Activated CD4-positive, alpha-beta T cell treated with anti-CD3 and anti-CD28 coated beads, Interleukin-2, amount 50 U/mL, for 16 hours (primary cell): ENCODE measurements at places on chromosomes 4 and X.

DNA sequence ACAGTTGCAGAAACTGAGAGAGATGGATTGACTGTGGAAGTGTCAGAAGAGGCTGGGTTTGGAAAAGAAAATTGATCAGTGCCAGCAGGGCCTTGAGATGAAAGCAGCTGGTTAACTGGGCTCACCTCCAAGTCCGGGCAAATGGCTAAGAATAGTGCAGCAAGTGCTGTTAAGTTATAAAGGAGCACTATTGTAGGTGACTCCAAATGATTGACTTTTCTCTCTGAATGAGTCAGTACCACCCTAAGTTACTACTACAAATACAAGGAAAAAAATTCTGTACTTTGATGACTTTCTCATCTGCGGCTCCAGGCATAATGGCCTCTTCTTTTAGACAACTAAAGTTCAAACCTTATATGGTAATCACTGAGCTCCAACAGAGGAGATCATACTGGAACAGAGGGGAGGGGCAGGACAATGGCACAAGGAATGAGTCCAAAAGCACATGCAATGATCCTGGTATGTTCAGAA is 733.4 kb upstream of the INTU start:
- DNase-seq, result no peak

- DNase-seq, result no peak
Observed at GRCh38 chr4:186700746-186701145, 22.9 kb downstream of the FAT1 start.

GRCh38 chr4:186104114-186104889 is at the start of gene FAM149A:
TSS of gene FAM149A (plus strand) at chr4:186104704.
- peak; percentile 10 for DNase-seq

- DNase-seq, result peak; percentile 20
Observed at GRCh38 chr4:109562457-109563239, 2.6 kb downstream of the MCUB start.

DNA sequence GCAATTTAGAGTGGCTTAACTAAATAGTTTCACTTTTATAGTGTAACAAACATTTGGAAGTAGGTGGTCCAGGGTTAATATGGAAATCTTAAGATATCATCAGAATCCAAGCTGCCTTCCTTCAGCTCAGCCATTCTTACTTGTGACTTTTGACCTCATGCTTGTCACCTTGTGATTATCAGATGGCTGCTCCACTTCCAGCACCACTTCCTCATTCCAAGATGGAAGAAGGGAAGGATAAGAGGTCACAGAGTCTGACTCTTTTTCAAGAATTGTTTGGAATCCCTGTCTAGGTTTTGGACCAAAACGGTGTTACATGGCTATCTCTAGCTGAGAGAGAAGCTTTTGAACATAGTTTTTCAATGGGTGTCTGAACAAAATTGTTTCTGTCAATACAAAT is 39.9 kb downstream of the MTTP start:
- no peak for DNase-seq

DNA sequence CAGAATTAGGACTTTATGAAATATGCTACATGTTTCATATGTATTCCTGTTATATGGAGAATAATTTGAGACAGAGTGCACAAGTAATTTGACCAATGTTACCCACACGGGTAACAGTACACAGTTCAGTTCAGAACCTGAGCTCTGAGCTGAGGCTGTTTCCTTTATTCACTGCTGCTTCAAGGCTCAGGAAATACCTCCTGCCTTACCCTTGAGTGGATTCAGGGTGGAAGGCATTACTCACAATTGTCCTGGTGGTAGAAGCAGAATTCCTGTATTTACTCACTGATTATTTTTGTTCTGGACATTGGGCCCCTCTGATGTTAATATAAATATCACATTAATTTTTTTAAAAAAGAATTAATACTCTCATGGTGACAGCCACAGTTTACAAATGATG is 73.5 kb upstream of the CAMK2D start:
- DNase-seq, result no peak

DNA sequence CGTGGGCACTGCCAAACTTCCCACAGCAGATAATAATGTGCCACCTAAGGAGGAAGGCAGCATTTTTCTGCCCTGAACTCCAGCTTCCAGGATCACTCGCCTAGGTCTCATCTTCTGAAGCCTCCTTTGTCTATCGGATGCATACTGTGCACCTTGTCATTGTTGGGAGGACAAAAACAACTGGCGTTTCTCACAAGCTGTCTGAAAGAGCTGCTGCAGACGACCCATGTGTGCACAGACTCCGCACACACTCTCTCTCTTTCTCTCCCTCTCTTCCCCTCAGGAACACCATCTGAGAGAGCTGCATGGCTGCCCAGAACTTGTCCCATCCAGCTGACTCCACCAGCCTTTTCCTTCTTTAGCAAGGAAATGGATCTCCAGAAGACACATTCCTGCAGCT is 83.0 kb downstream of the MAML3 start:
- no peak for DNase-seq

- DNase-seq, result no peak
Observed at GRCh38 chr4:76747563-76747962, 150.4 kb downstream of the SOWAHB start.

GRCh38 chr4:70714079-70714887 is 7.5 kb upstream of the RUFY3 start:
- no peak for DNase-seq

- DNase-seq, result no peak
Observed at GRCh38 chrX:121114691-121115090, 67.3 kb downstream of the GLUD2 start.

GRCh38 chr4:3310301-3311094 is 17.7 kb downstream of the RGS12 start:
- no peak for DNase-seq

- no peak for DNase-seq
Observed at GRCh38 chrX:151081016-151081415, 95.4 kb upstream of the GPR50 start.

GRCh38 chr4:35080799-35081198 is 1163.5 kb downstream of the ARAP2 start:
- DNase-seq, result no peak

GRCh38 chr4:38164346-38164745 is 204.1 kb downstream of the PTTG2 start:
- DNase-seq, result no peak

DNA sequence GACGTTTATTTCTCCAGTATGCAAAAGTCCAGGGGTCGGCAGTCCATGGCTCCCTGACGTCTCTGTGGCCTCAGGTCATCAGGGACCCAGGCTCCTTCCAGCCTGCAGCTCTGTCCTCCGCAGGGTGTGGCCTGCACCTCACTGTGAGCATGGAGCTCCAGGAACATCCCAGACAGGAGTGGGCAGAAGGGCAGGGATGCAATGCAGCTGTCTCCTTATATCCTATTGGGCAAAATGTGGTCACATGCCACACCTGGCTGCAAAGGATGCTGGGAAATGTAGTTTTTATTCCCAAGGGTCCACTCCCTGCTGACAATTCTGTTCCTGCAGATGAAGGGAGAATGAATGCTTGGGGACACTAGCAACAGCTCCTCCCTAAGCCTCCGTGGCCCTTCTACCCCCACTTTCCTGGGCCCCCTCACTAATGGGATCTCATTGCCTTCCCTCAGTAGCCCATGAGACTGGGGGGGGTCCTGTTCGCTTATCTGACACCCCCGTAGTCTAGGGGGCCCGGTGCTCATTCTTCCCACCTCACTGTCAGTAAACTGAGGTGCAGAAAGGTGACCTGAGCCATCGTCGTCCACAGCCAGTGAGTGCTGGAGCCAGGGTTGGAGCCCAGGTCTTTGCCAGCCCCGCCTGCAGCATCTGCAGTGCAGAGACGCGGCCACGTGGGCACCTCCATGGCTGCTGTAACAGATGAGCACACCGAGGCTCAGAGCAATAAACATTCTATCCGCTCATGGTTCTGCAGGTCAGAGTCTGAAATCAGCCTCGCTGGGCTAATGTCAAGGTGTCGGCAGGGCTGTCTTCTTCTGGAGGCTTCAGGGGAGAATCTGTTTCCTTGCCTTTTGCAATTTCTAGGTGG is 5.9 kb upstream of the GRPEL1 start:
- peak; percentile 58 for DNase-seq

GRCh38 chr4:168744021-168744420 is 247.2 kb downstream of the PALLD start:
- DNase-seq, result no peak

GRCh38 chr4:47836641-47837093 is 1.2 kb downstream of the CORIN start:
- peak; percentile 66 for DNase-seq

DNA sequence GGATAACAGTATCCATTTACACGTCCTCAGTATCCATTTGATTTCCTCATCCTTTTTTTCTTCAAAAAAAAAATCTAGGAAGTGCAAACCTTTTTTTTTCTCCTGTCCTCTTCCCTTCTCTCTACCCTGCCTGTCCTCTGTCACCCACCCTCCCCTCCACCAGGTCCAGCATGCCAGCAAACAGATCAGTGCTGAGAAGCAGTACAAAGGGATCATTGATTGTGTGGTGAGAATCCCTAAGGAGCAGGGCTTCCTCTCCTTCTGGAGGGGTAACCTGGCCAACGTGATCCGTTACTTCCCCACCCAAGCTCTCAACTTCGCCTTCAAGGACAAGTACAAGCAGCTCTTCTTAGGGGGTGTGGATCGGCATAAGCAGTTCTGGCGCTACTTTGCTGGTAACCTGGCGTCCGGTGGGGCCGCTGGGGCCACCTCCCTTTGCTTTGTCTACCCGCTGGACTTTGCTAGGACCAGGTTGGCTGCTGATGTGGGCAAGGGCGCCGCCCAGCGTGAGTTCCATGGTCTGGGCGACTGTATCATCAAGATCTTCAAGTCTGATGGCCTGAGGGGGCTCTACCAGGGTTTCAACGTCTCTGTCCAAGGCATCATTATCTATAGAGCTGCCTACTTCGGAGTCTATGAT is 1.7 kb downstream of the SLC25A4 start:
- DNase-seq, result no peak

DNA sequence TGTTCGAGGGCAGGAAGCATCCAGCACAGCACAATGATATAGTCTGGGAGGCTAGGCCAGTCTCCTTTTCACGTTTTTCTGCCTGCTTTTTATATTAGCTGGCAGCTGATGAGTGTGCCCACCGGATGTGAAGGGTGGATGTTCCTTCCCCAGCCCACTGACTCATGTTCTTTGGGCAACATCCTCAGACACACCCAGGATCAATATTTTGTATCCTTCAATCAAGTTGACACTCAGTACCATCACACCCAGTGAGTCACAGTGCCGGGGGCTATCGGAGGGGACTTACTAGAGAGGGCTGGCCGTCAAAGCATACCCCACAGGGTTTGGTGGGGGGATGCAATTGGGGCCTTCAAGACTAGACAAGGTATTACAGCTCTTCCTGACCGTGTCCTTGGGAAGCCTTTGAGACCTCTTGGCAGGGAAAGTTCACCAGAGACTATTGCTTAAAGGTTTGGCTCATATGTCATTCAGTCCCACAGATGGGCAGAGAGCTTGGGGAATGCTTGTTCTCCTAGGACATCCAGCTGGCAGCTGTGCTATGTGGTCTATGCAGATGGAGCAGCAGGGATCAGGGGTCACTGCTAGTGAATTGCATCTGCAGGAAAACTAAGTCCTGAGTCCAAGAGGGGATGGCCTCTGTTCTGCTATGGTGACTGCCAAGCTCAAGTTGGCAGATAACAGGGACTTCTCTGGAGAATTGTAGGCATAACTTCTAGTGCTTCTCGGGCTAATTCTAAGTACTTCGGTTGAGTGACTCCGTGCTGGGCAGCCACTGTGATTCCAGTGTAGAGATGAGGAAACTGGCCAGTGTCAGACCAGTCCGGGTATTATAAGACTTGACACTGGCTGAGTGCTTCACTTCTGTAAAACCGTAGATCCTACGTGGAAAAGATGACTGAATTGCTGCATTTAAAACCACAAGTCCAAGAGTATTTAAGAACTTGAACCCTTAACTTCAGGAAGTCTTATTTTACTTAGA is 12.9 kb upstream of the WDR1 start:
- DNase-seq, result no peak

- no peak for DNase-seq
Observed at GRCh38 chrX:96971812-96972211, 88.1 kb downstream of the RPA4 start.

- DNase-seq, result no peak
Observed at GRCh38 chr4:44996276-44996845, 270.0 kb upstream of the GNPDA2 start.

GRCh38 chr4:138241281-138242075 is 671 bp downstream of the SLC7A11 start:
- DNase-seq, result peak; percentile 7

- no peak for DNase-seq
Observed at GRCh38 chr4:184962125-184962638, 56.1 kb upstream of the HELT start.

DNA sequence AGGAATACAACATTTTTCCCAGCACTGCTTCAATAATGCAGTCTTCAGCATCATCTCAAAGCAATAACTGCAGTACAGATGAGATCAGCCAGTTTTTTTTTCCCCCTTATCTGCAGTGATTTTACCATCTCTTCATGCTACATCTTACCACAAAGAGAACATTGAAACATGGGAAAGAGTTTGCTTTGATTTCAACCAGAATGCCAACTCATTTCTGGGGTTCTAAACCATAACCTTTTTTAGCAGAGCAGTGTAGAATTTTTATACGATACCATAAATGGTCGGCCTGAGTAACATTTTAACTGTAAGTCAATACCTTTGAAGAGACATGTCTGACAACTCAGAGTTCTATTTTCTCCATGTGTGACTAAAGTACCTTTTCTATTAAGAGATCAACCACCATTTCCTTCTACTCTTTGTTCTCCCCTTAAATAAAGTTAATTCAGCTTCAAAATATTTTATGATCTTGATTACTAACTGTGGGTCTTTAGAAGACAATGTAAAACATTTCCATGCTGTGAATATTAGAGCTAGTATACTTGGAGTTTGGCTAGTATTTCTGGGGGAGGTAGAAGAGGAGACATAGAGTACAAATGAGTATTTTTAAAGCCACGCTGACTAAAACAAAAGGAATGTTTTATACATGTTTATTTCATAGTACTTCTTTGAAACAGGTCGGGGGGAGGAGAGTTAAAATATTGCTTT is 69.1 kb downstream of the TET2 start:
- DNase-seq, result peak; percentile 73

GRCh38 chr4:43410636-43411035 is 518.1 kb downstream of the GRXCR1 start:
- no peak for DNase-seq

- DNase-seq, result no peak
Observed at GRCh38 chr4:89337681-89338080, 30.1 kb upstream of the GPRIN3 start.
